ENCODE measurements at places on chromosomes 11 and 22. TPM values are rescaled to one million over a fixed set of nuclear protein-coding genes. Genes with fewer than 3 reads are reported as not detected.

GRCh38 chr11:59710136-59710847, 3.4 kb downstream of the OR10V1 start:
- no peak for DNase-seq
- H3K27ac ChIP-seq, result no peak overlapping the region
- H3K4me1 ChIP-seq, result no peaks in the 10 kb centered on the region
- H3K27me3 ChIP-seq, result peaks cover 18% of the 10 kb centered on the region
- no peaks in the 10 kb centered on the region for H3K36me3 ChIP-seq

- DNase-seq, result no peak
- H3K4me3 ChIP-seq, result no peak overlapping the region
- no peaks in the 10 kb centered on the region for H3K4me1 ChIP-seq
- H3K27me3 ChIP-seq, result no peaks in the 10 kb centered on the region
- H3K27ac ChIP-seq, result no peak overlapping the region
- H3K36me3 ChIP-seq, result no peaks in the 10 kb centered on the region
These were observed 113.4 kb upstream of the C11orf87 start for GRCh38 chr11:109308551-109308950.

DNA sequence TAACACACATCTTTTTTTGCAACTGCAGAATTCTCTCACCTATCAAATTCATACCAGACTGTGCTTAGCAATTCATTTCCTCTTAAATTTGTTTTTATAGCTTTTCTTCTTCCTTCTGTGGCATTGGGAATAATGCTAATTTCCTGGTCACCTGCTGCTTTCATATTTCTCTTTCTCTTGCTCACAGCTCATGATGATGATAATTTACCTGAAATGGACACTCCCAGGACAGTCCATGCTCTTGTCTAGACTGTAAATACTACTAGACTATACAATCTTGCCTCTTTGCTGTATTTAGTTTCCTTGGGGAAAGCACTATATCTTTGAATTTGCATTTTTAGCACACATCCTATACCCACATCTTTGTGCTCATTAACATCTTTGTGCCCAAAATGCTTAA, 15.5 kb downstream of the CASP5 start:
- H3K36me3 ChIP-seq, result no peaks in the 10 kb centered on the region
- DNase-seq, result no peak
- H3K27me3 ChIP-seq, result no peaks in the 10 kb centered on the region
- H3K4me1 ChIP-seq, result no peaks in the 10 kb centered on the region

DNA sequence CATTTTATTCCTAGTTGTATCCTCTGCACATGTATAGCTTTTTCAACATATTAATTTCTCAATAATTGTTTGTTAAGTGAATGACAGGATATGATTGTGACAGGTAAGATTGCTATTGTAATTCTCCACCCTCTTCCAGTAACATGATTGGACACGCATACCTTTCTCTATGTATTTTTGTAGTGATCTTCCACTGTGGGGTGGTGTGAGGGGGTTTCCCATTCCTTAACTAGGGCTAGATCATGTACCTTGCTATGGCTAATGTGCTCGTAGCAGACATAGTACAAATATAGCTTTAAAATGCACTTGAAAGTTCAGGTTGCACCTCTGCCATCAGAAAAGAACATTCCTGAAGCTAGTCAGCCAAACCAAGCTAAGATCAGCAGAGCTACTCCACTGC, 2392.8 kb upstream of the RAG2 start:
- no peak overlapping the region for H3K27ac ChIP-seq
- no peaks in the 10 kb centered on the region for H3K27me3 ChIP-seq
- H3K4me3 ChIP-seq, result no peak overlapping the region
- H3K4me1 ChIP-seq, result no peaks in the 10 kb centered on the region
- no peaks in the 10 kb centered on the region for H3K36me3 ChIP-seq

The PRR33 gene
- not detected for total RNA-seq

The CCDC81 gene
- total RNA-seq, result 0.47 TPM

The RIMBP3B gene
- total RNA-seq, result 0.80 TPM

The UPK3A gene
- total RNA-seq, result not detected

The CTSW gene
- 52.6 TPM for total RNA-seq

The GGT1 gene
- total RNA-seq, result 21.1 TPM

Measured in naive thymus-derived CD8-positive, alpha-beta T cell (primary cell).